ENCODE measurements at places on chromosomes 11 and 22.
A peak's percentile ranks its signal among the peaks of the same experiment; 100 is the strongest.

GRCh38 chr11:27241311-27242122 lies 121.5 kb downstream of the CCDC34 start:
- no peak for DNase-seq

DNA sequence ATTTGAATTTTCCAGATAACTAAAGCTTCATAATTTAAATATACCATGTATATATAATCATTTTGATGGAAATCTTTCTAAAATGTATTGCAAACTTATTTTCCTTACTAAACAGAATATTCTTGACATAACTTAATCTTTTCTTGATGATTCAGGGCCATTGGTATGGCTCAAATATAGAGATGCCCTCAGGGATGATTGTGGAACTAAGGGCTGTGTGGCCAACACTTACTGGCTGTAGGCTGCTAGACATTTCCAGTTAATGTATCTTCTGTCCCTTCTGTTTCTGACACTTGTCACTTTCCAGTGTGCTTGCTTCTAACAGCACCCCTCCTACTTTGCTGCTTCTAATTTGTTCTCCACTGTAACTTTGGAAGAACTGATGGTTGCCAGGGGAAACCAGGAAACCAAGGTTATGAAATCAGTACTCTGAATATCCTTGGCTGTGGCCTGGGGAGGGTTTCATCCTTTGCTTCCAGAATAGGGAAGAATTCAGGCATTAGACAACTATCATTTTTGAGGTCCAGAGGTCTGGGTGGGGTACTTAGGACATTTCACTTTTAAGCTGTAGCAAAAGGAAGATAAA lies 697.2 kb downstream of the ETS1 start:
- no peak for DNase-seq

DNA sequence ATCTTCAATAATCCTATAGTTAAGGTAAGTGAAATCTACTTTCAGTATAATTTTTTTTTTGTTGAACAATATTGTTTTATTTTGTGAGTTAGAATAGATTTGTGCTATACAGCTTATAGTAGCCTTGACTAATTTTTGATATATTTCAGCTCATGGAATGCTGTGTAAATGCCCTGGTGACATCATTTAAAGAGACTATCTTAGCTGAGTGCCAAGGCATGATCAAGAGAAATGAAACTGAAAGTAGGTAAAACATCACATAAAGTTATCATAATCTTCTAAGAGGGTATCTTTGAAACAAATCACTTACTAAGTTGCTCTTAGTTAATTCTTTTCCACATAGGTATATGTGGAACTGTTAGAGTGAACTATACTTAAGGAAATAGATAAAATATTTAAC lies 51.4 kb upstream of the ACAT1 start:
- no peak for DNase-seq

GRCh38 chr11:9203691-9204311 lies 61.3 kb downstream of the DENND5A start:
- DNase-seq = no peak

DNA sequence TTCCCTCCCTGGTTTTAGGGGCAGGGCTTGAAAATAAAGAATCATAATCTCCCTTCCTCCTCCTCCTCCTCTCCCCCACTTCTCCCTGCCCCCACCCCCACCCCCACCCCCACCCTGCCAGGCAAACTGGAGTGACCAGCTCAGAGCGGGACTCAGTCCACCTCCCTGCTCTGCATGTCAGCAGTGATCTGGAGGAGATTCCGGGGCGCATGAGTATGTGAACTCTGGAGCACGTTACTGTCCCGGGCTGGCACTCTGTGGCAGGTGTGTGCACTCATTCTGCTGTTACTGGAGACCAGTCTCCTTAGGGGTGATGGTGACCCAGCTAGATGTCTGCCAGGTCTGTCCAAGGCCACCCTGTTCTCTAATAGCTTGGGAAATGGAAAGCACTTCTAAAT lies 33.9 kb downstream of the MARK2 start:
- no peak for DNase-seq

DNA sequence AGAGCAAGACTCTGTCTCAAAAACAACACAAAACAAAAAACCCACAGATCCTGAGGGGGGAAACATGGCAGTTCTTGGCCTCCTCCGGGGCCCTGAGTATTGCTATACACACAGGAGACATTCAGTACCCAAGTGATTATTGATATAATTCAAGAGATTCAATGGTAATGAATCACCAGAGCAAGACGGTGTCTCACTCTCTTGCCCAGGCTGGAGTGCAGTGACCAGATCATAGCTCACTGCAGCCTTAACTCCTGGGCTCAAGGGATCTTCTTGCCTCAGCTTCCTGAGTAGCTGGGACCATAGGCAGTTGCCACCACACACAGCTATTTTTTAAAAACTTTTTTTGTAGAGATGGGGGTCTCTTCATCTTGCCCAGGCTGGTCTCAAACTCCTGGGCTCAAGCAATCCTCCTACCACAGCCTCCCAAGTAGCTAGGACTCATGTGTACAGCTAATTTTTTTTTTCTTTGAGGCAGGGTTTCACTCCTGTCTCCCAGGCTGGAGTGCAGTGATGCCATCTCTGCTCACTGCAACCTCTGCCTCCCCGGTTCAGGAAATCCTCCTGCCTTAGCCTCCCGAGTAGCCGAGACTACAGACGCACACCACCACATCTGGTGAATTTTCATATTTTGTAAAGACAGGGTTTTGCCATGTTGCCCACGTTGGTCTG lies 21.8 kb upstream of the PIK3C2A start:
- no peak for DNase-seq

- no peak for DNase-seq
These were observed at the start of gene APOL3 for GRCh38 chr22:36160499-36160942. Gene APOL3, minus strand, starts transcription at chr22:36160755. Its CDS starts 11,700 bp downstream, at chr22:36149055.

GRCh38 chr22:47558828-47559700 lies 796.6 kb downstream of the TBC1D22A start:
- no peak for DNase-seq

- no peak for DNase-seq
These were observed 27.8 kb downstream of the CEP295 start for GRCh38 chr11:93689240-93689639.

- no peak for DNase-seq
These were observed 158.4 kb downstream of the LRRC4C start for GRCh38 chr11:41301023-41301422.

GRCh38 chr11:129458278-129458677 lies 82.6 kb downstream of the BARX2 start:
- DNase-seq = no peak

- DNase-seq = no peak
These were observed 79.0 kb downstream of the MED15 start for GRCh38 chr22:20586403-20586745.

- no peak for DNase-seq
These were observed 104.2 kb downstream of the SCN3B start for GRCh38 chr11:123549926-123550917.

- DNase-seq = peak; percentile 94
These were observed at the start of gene CCDC117 for GRCh38 chr22:28772633-28773460. Gene CCDC117, plus strand, starts transcription at chr22:28772695. Its CDS starts 155 bp downstream, at chr22:28772850.

- DNase-seq = no peak
These were observed 13.7 kb downstream of the CYB561A3 start for GRCh38 chr11:61347916-61348461.

DNA sequence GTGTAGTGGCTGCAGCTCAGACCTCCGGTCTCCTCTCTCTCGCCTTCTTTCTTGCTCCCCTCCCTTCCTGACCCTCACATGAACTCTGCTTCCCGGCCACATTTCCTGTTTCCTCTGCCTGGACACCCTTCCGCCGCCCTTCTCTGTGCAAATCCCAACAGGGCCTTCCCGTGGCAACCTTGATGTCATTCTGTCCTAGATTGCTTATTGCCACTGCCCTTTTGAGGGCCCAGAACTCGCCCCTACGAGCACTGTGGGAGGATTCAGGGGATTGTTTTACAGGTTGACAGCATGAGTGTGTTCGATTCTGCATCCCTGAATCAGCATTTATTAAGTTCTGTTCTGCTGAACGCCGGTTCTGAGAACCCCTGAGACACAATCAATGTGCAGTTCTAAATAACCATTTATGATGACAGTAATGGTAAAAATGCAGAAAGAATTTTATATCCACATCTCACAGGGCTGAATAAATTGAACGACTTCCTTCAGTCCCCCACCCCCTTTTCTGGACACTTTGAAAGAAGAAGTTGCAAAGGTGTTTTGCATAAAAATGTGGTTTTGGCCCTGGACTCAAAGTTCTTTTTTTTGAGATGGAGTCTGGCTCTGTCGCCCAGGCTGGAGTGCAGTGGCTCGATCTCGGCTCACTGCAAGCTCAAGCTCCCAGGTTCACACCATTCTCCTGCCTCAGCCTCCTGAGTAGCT lies 6.4 kb downstream of the BATF2 start:
- DNase-seq = no peak

DNA sequence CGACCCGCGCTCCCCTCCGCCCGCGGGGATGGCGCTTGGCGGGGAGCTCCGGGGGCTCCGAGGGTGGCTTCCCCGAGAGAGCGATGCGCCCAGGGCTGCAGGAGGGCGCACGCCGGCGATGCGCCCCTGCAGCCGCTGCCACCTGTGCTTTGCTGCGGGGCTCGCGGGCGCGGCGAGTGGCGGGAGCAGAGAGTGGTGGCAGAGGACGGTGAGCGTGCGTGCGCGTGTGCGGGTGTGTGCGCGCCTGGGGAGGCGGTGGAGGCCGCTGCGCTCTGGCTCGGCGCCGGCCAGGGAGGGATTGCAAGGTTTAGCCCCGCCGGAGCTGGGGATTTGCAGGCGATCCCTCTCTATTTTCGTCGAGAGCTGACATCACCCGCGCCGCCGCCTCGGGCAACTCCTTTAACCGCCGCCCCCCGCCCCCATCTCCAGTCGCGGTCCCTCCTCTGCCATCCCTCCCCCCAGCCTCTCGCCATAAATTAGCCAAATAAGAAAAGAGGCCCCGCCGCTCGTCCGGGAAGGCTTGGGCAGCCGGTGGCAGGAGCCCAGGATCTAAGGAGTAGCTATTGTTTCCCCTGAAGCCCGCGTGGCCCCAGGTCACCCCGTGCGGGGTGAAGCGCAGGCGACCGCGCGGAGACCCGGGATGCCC lies at the start of gene SLC1A2:
SLC1A2 (minus strand) TSS at position 375 of the 646 bp plus-strand sequence. CDS start 592 bp downstream, outside the sequence.
- DNase-seq = peak; percentile 8

- DNase-seq = no peak
These were observed 5.7 kb upstream of the SULT4A1 start for GRCh38 chr22:43867839-43868635.

- DNase-seq = peak; percentile 19
These were observed 340.5 kb downstream of the TENM4 start for GRCh38 chr11:79100093-79100910.

DNA sequence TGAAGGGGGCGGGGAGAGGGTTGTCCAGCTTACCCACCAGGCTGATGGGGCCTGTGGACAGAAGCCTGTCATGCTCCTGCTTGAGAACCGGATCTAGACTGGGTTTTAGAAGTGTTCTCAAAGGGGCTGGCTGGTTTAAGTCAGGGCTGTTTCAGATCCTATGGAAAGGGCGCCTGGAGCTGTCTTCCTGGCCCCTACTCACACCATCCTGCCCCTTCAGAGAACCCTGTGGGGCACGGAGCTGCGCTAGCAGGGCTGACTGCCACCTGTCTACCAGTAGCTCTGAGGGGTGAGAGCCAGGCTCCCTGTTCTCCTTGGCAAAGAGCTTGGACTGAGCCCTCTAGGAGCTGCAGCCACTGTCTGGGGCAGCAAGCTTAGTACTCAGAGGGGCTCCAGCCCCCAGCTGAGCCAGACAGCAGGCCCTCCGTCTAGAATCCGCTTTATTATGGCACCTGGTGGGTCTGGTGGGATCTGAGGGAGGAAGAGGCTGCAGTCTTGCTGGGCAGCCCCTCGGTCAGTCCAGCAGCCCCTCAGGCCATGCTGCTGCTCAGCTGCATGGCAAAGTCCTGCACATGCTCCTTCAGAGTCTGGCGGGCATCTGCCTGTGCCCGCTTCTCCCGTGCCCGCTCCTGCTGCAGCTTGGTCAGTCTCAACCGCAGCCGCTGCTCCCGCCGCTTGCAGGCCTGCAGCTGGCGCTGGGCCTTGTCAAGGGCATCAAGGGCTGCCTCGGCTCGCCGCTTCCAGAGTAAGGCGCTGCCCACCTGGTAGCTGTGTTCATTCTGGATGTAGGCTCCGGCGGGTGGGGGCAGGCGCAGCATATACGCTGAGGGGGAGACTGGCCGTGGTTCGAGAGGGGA lies 2.3 kb downstream of the THAP7 start:
- DNase-seq = no peak

- DNase-seq = no peak
These were observed 18.8 kb upstream of the AMPD3 start for GRCh38 chr11:10436224-10436623.

- no peak for DNase-seq
These were observed 90.4 kb downstream of the TTC28 start for GRCh38 chr22:28589102-28589750.

DNA sequence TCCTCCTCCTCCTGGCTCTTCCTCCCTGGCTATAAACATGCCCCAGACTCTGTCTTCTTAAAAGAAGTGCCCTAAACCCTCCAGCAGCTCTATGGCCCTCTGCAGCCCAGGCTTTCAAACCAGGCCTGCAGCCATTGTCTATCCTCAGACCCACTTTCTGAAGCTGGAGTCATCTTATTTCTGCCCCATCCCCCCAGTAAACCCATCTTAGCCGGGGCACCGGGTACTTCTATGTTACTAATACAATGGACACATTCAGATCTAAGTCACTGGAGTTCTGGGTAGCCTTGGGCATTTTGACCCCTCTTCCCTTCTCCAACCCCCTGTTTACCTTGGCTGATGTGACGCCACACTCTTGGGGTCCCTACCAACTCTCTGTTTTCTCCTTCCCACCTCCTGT lies 29.7 kb upstream of the CACNG2 start:
- DNase-seq = no peak

DNA sequence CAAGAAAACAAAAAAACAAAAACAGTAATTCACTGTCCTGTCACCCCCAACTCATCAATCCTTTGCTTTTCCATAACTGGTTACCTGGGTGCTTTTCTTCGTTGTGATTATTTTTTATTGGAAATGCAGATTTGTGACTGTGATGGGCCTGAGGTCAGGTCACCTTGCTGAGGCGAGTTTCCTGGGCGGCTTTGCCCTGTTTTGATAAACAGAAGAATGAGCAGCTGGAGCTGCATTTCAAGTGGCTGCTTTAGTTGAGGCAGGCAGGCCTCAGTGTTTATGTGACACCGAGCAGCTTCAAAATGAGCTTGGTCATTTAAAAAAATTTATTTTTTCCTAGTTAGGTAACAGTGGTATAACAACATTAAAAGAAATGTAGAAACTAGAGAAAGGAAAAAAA lies 22.2 kb downstream of the PTPRJ start:
- peak; percentile 49 for DNase-seq

DNA sequence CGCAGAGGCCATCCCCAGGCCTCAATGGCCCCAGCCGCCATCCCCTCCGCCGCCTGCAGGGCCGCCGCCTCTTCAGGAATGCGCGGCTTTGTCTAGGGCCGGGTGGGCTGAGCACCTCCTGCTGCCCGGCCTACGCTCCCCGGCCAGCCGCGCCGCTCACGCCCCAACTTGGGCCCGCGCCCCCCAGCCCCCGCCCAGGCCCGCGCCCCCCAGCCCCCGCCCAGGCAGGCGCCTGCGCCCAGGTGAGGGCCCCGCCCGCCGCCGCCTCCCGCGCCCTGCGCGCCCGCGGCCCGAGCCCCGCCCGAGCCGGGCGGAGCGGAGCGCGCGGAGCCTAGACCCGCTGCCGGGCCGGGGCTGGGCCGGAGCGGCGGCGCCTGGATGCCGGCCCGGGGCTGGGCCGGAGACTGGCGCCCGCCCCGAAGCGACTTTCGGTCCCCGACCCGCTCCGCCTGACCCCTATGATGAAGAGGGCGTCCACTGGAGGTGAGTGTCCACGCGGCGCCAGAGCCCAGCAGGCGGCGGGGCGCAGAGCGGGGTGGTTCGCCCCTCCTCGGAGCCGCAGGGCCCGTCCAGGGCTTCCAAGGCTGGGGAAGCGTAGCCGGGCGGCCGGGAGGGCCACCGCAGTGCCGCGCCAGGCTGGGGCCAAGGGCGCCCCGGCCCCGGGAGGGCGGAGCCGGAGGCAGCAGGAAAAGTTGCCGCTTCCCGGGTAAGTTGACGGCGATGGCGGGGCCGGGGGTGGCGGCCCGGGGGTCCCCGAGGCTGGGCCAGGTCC lies 34.3 kb upstream of the PRODH start:
- peak; percentile 13 for DNase-seq

All from NCI-H1092 (cell line).